Osteocyte (in vitro differentiated cells): ENCODE measurements at places on chromosomes 3 and 15. TPM values are rescaled to one million over a fixed set of nuclear protein-coding genes. Genes with fewer than 3 reads are reported as not detected.

- DNase-seq, result no peak
These were observed 417.6 kb downstream of the TIGIT start for GRCh38 chr3:114711321-114711886.

DNA sequence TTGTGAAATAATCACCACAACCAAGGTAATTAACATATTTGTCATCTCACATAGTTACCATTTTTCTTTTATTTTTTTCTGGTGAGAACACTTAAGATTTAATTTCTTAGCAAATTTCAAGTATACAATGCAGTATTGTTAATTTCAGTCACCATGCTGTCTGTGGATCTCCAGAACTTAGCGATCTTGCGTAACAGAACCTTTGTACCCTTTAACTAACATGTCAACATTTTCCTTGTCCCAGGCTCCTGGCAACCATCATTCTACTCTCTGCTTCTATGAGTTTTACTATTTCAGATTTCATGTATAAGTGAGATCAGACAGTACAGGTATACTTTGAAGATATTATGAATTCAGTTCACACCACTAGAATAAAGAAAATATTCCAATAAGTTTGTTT, 154.4 kb downstream of the KCNAB1 start:
- no peak for DNase-seq

DNA sequence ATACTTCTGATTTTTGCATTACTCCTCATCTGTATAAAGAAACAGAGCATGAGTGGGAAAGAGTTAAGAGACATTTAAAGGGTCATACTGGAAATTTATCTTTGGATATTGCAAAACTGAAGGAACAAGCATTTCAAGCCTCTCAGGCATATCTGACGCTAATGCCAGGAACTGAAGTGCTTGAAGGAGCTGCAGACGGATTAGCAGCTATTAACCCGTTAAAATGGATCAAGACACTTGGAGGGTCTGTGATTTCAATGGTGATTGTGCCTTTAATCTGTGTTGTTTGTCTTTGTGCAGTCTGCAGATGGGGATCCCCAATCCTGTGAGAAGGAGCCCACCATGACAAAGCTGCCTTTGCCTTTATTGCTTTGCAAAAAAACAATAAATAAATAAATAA, 202.5 kb upstream of the UBE3A start:
- no peak for DNase-seq

DNA sequence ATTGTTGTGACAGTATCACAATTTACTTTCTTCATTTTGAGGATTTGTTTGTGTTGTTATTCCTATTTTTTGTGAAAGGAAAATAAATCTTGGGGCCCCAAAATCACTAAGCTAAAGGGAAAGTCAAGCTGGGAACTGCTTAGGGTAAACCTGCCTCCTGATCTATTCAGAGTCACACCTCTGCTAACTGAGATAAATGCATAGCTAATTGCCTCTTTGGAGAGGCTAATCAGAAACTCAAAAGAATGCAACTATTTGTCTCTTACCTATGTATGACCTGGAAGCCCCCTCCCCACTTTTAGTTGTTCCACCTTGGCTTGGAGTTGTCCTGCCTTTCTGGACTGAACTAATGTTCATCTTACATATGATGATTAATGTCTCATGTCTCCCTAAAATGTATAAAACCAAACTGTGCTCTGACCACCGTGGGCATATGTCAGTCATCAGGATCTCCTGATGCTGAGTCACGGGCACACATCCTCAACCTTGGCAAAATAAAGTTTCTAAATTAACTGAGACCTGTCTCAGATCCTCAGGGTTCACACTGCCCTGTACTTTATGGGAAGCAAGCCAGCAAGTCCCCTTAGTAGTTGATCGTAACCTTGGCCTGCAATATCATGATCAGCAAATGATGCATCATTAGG, 523.2 kb upstream of the GOLIM4 start:
- no peak for DNase-seq

The IQCF5 gene
- total RNA-seq, result not detected in 2 replicates

GRCh38 chr3:165816209-165816608, 21.0 kb downstream of the BCHE start:
- no peak for DNase-seq

DNA sequence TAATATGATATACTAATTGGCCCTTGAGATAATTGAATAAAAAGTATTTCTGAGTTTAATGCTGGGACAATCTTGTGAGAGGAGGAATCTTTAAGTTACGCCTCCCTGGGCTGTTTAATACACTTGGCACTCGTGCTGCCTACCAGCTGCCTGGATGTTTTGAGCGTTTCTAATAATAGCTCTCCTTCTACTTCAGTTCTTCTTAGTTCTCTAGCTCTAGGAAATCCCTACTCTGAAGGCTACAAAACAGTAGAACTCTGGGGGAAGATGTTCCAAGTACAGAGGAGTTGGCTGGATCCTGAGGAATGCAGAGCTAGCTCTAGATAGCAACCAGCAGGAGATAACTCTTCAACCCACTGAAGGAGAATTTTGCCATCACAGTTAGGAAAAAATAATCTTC, 3.5 kb downstream of the NAALADL2 start:
- DNase-seq, result no peak

GRCh38 chr3:70728311-70728710, 415.9 kb upstream of the MDFIC2 start:
- DNase-seq, result no peak

GRCh38 chr15:92118936-92119325, 265.4 kb downstream of the SLCO3A1 start:
- no peak for DNase-seq

GRCh38 chr3:43173949-43174348, 68.1 kb upstream of the POMGNT2 start:
- DNase-seq, result no peak
